IMR-90 (cell line): ENCODE measurements at places on chromosomes 5 and 9. TPM values are rescaled to one million over a fixed set of nuclear protein-coding genes. Genes with fewer than 3 reads are reported as not detected.
A peak's percentile ranks its signal among the peaks of the same experiment; 100 is the strongest.

DNA sequence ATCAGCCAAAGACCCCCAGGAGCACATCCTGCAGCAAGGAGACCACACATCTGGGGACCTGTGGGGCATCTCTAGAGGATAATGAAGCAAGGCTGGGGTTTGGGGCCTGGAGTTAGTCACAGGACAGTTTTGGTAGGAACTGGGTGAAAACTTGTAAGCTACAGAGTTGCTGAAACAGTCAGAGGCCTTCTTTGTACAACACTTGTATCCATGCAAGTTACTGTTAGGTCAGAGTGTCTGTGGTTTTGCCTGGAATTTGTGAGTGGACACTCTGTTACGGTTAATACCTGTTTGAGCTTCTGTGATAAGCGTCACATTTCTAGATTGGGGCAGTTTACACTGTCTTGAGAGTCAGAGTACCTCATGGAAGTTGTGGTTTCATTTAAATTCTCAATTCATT is 22.6 kb upstream of the ASPN start:
- peak; percentile 35 for DNase-seq

Gene OLFM1
- 0.28 and 0.36 TPM in 2 replicates for total RNA-seq

Gene WDR55
- 19.2 and 20.4 TPM in 2 replicates for total RNA-seq

DNA sequence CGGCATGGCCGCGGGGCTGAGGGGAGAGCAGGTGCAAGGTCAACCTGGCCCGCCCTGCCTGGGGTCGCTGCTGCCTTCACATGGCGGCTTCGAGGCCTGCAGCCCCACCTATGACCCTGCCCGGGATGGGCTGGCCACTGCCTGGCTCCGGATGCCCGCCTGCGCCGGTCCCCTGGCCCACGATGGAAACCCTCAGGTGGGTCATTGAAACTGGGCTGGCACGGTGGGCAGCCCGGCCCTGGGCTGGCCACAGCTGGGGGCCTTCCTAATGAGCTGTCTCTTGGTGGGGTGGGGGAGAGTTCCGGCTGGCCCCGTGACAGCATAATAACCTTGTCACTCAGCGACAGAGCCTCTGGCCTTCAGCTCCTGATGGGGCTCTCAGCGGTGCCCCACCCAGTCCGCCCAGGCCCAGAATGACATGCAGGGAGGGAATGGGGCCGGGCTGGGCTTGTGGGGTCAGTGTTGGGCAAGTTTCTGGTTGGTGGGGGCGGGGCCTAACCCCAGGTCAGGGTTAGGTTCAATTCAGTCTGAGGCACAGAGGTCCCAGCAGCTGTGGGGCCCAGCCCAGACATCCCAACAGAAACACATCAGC is at the start of gene CCDC187:
Gene CCDC187, minus strand, starts transcription at position 270 of the 592 bp plus-strand sequence. Its CDS starts 264 bp downstream, at position 6.
- no peak for DNase-seq

Gene CNOT8
- total RNA-seq: 49.1 and 53.3 TPM in 2 replicates

DNA sequence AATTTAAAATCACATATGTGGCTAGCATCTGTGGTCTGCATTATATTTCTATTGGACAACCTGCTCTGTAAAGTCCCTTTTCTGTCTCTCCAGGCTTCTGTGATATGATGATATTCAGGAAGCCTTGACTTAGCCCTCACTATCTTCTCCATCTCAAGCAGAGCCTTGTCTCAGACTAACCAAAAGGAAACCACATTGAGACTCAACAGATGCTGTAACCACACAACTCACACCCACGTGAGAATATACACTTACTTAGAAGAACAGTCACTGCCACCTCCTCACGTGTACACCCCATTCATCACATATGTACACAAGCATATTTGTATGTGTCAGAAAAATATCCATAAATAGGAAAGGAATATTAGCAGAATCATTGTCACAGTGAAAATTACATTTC is 33.6 kb downstream of the HTR4 start:
- no peak for DNase-seq

DNA sequence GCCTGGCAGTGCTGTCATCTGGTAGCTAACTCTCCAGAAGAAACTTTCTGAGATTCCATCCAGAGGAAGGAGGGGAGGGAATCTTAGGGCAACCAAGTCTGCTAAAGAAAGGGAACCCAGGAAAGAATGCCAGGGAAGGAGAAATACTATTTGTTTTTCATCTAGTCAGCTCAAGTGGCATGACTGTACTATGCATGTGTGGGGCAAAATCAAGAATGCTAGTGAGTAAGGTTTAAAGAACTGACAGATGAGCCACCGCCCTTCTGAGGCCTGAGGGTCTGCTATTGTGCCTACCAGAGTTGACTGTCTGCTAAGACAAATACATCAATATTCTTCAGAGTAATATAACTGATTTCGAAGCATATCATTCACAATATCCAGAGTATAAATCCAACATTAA is 204.2 kb downstream of the SLC12A2 start:
- no peak for DNase-seq

DNA sequence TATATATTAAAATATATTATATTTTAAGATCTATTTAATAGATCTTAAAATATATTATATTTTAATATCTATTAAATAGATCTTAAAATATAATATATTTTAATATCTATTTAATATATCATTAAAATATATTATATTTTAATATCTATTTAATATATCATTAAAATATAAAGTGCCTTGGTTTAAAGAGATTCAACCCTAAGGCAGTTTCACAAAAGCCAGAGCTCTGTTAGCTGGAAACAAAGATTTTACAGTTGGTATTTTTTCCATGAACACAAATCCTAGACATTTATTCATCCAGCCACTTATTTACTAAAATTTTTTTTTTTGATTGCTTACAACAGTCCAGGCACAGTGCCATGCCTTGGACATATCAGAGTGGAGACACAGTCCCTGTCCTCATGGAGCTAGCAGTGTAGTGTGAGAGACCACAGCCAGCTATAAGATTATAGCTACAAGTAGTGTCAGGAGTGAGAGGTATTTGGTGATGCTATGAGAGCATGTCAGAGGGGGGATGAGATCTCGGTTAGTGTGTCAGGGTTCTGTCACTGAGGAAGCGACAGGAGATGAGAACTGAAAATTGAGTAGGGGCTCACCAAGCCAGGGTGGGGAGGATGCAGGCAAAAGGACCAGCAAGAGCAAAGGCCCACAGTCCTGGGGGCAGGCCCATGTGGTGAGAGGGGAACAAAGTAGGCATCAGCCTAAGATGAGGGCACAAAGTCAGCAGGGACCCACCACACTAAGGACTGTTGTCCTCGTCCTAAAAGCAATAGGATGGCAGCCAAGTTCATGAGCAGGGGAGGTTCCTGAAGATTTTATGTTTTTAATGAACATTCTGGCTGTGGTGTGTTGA is 74.5 kb downstream of the FBXO38 start:
- DNase-seq: no peak

Gene AFAP1L1
- 5.3 and 5.7 TPM in 2 replicates for total RNA-seq

Gene KLF4
- 1.3 and 2.2 TPM in 2 replicates for total RNA-seq

DNA sequence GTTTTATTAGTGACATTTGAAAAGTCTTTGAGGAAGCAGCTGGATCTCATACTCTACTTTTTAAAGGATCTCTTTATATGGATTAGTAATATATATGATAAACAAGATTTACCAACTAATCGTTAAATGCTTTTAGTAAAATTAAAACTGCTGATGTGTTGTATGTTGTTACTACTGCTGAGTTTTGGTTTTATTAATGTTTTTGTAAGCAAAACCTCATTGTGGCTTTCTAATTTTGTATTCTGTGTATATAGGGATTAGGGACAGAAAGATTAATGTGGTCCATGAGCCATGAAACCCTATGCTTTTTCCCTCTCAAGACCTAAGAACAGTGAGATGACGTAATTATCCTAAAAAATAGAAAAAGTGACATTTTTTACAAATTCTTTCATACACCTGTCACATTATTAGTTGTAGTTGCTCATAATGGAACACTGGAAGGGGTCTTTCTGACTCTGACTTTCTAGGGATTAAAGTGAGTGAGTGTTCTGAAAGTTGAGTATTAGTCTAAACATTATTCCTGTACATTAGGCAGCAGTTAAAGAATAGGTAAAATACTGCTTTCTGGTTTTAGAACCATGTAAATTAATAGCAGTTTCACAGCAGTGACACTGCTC is 85.9 kb downstream of the SLC12A2 start:
- DNase-seq: no peak

DNA sequence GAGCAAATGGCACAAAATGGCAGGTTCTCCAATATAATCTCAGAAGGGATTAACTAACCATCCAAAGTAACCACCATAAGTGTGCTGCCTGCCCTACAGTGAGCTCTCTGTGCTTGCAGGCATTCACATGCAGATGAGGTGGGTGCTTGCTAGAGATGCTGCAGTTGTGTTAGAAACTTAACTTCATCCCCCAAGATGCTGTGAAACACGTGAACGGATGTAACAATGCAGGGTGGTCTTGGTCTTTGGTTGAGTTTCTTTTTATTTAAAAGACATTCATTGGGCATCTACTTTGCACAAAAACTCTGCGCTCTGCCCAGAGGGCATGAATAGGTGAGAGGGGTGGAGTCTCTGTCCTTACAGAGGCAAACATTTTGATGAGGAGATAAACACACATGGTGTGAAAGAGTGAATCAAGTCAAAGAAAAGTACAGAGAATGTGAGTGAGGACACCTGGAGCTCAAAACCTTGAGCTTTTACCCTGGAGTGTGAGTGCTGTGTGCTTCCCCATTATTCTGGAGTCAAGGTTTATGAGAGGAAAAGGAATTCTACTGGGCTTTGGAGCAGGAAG is 143.9 kb upstream of the DAP start:
- no peak for DNase-seq

GRCh38 chr5:96844481-96844990 is 31.8 kb upstream of the ERAP2 start:
- peak; percentile 18 for DNase-seq

Gene IFNB1
- total RNA-seq: not detected in 2 replicates

GRCh38 chr9:13485068-13485596 is 205.6 kb upstream of the MPDZ start:
- peak; percentile 31 for DNase-seq
